ENCODE measurements at places on chromosomes 13 and 19.

DNA sequence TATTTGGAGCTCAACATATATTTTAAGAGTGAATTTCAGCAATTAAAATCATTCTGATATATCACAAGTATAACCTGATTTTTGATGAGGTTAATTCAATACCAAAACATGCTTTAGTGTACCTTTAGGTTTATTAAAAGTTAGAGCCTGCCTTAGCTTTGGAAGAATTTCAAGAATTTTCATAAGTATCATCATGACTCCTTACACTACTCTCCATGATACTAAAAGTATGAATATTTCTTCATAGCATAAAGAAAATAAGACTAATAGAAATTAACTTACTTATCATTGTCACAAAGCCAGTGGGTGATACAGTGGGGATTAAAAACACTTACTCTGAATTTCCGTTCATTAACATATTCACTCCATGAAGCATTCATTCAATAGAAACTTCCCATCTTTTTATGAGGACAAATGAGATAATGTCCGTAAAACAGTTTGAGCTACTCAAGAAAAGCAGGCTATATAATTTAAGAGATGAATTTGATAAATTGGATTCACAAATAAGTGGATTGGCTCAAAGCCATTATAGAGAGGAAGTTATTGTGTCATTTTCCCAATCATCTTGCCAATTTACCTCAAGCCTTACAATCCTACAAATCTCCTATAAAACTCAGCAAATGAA lies 214.0 kb downstream of the PCDH9 start:
- DNase-seq, result no peak

DNA sequence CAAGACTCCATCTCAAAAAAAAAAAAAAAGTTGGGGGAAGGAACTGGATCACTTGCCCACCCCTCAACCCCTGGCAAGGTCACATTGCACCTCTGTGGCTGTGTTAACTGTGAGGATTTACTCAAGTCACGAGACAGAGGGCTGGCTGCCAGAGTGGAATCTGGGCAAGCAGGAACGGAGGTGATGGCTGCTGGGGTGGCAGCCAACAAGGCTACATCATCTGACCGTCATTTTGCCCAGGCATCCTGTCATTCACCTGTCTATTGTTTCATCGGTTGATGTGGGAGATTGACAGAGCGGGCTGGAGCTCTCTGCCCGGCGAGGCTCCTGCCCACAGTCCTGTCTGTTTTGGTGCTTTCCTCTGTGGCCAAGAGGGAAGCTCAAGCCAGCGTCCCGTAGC lies 75.7 kb downstream of the DPF1 start:
- DNase-seq, result no peak

- no peak for DNase-seq
These were observed 12.5 kb downstream of the GADD45B start for GRCh38 chr19:2488405-2488941.

DNA sequence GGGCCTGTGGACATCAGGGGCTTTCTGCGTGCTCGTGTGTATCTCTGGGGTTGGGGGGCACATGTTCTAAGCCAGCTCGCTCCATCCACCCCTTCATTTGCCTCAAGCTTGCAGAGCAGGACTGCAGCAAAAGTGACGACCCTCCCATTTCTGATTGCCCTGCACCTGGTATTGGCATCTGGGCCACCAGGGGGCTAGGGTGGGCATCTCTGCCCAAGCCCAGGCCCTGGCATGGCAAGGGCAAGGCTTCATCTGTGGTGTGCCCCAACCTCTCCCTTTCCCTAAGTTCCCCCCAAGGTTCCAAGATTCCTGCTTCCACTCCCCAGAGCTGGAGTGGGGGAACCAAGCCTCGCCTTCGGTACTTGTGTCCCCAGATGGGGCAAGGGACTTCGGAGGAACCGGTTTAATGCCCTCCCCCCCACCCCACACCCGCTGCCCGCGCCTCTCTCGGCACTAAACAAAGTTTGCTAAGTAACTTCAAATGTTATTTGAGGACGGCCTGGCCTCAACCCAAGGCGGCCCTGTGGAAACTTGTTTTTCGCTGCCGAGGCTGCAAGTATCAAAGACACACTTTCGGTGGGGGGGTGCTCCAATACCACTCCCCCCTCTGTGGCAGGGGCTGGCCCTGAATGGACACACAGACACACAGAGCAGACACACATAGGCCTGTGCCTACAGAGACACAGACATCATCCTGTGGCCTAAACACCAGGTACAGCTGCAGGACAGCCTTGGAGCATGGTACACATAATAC lies 12.2 kb downstream of the NFIX start:
- no peak for DNase-seq

DNA sequence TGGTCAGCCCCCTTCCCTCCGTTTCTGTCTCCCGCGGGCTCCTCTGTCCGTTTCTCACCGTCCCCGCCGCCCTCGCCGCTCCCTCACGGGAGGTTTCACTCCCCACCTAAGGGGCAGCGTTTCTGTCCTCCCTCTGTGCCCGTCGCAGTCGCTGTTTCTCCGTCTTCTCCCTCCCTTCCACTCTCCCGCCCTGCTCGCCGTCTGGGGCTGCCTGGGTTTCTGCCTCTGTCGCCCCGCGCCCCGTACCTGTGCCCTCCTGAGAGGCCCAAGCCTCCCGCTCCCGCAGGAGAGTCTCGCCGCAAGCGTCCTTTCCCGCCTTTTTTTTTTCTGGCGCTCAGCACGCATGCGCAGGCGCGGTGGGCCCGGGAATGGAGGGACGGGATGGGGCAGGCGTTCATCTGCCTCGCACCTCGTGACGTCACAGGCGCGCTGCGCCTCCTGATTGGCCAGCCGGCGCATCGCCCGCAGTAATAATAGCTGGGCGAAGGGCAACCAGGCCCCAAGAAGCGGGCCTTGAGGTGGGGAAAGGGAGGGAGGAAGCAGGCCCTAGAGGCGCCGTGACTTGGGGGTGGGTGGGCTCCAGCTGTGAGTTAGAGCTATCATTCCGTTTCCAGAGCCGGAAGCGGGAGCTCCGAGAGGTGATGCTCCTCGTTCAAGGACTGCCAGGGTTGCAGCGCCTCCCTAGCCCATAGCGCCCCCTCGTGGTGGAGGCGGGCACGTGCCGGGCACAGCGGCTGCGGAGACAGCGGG lies 15.4 kb downstream of the SSC5D start:
- DNase-seq, result peak; percentile 94
